Stimulated activated CD8-positive, alpha-beta memory T cell treated with anti-CD3 and anti-CD28 coated beads, Interleukin-7, amount 100 ng/mL, for 1 hour (primary cell): ENCODE measurements at places on chromosomes 7 and 10.

GRCh38 chr10:29608062-29608461, 26.7 kb downstream of the SVIL start:
- DNase-seq: no peak

GRCh38 chr10:61389887-61390286, 63.3 kb downstream of the TMEM26 start:
- no peak for DNase-seq

- DNase-seq: no peak
These were observed 64.4 kb downstream of the VSTM4 start for GRCh38 chr10:49050906-49051305.

GRCh38 chr10:119803264-119803663, 69.4 kb downstream of the MCMBP start:
- DNase-seq: no peak

DNA sequence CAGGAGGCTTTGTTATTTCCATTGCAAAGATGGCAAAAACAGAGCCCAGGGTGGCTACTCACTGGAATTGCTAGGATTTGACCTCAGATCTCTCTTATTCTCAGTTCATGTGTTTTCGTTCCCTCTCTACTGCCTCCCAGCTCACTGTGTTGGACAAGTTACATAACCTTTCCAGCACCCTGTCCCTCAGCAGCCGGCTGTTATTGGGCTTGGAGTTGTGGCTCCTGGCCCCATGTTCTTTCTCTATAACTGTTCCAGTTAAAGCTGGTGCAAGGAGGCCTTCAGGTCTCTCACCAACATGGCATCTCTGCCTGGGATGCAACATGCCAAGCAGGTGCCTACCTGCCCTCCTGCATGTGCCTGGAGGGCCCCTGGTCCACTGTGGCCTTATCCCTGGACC, 56.8 kb downstream of the LRRC18 start:
- no peak for DNase-seq
